ENCODE measurements at places on chromosomes 7 and 10.

GRCh38 chr7:19116121-19117090 is 1.0 kb downstream of the TWIST1 start:
- no peak for DNase-seq

GRCh38 chr7:98420966-98421612 is 20.2 kb upstream of the BAIAP2L1 start:
- peak; percentile 31 for DNase-seq

GRCh38 chr10:28470873-28471651 is 61.9 kb upstream of the WAC start:
- DNase-seq: no peak

DNA sequence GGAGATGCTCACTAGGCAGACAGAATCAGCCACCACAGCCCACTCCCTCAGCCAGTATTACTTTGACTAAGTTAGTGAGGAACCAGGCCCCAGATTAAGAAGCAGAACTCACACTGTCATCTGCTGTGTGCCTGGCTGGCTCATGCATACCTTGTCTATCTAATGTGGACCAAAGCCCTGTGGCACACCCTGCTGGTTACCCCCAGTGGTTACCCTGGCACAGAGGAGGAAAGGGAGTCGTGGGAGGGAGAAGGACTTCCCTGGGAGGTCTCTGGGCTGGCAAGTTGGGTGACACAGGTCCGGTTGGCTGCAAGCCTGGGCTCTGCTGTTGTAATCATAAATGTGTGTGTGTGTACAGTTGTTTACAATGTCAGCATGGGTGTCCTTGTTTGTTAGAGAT is 7.5 kb upstream of the SH2D4B start:
- DNase-seq: peak; percentile 22

- no peak for DNase-seq
Measured at GRCh38 chr7:17212188-17212587, 86.3 kb upstream of the AHR start.

GRCh38 chr7:76056241-76056640 is 8.3 kb downstream of the MDH2 start:
- no peak for DNase-seq

DNA sequence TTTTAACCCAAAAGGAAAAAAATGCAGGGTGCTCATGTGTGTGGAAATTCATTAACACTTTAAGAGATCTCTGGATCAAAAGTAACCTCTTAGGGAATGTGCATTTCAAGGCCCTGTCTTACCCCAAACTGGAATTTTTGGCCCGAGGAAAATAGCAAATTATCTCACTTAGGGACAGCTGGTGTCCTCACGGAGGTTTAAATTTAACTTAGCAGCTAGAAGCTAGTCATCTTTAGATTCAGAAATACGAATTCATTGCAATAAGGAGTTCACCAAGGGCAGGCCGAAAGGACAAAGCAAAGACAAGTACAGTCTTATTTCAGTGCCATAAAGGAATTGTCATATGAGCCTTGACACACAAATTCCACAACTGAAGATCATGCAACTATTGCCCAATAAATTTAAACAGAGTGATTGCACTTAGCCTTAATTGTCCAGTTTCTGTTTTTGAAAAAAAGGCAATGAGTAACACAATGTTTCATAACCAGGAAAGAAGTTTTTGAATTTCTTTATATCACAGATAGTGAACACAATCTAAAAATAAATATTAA is 22.4 kb upstream of the SEMA3C start:
- no peak for DNase-seq

GRCh38 chr7:7051206-7051877 is 131.0 kb upstream of the C1GALT1 start:
- DNase-seq: no peak

- DNase-seq: no peak
Measured at GRCh38 chr10:54585572-54585971, 215.5 kb downstream of the PCDH15 start.

GRCh38 chr10:15472431-15473395 is 101.6 kb upstream of the FAM171A1 start:
- DNase-seq: no peak

DNA sequence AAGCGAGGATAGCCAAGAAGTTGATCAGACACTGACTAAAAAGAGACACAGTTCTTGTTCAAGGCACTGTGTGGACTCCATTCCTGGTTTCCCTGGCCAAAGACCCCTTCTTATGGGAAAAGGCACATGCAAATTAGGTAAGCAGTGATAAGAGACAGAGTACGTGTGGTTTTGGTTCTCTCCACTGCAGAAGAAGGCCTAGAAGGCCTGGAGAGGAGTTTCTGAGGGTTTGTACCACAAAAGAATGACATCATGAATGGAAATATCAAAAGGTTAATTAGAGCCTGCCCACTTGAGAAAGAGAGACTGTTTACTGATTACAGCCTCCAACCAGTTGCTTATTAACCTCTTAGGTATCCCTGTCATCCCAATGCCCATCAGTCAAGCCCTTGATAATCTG is 137.5 kb downstream of the ZNF365 start:
- DNase-seq: no peak

DNA sequence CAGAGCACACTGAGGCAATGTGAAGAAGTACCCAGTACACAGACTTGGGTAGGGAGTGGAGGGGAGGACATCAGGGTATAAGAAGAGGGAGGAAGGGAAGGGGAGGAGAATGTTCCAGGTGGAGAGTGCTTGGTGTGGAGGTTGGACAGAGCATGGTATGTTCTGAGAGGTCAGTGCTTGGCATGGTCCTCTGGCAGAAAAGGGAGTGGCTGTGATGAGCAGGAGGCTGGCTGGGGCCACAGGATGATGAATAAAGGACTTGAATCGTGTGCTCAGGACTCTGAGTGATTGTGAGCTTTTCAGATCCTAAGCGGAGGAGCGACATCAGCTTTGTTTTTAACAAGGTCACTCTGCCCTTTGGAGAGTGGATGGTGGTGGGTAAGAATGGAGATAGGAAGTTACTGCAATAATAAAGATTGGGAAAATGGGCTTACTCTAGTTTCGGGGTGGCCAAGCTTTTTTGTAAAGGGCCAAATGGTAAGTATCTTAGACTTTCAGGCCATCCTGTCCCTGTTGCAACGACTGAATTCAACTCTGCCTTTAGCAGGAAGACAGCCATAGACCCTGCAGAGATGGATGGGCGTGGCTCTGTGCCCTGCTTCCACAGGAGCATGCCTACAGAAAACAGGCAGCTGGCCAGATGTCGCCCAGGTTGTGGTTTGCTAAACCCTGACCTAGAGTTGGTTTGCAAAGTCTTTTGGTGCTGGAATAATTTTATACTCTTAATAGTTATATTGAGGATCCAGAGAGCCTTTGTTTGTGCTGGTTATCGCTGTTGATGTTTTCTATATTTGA is 8.4 kb downstream of the PPP2R2D start:
- no peak for DNase-seq

DNA sequence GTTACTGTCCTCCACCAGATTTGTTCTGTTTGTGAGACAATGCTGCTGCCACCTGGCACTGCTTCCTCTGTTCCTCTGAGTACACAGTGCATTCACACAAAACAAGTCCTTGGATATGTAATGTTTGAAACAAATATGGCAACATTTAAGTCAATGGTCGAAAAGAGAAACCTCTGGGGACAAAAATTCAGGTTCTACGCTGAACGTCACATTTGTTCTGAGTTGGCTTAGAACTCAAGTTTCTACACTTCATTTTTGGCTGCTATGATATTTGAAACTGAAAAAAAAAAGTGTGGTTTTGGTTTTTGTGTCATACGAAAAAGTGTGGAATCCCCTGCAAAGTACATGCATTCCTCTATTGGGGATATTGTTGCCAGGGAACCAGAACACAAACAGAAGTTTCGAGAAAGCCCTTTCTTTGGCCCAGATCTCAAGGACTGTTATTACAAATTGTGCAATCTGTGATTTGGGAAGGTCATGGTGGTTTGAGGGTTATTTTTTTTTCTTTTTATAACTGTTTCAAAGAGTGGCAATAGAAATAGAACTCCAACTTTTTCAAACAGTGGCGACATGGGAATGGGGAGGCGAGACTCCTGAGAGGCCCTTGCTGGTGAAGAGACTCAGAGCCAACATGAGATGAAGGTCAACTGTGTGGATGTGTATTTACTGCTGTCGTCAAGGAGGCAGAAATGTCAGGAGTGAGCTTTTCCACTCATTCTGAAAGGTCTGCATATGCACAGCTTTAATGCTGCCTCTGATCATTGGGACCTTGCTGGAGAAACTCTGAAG is 127.5 kb downstream of the CUBN start:
- peak; percentile 75 for DNase-seq

DNA sequence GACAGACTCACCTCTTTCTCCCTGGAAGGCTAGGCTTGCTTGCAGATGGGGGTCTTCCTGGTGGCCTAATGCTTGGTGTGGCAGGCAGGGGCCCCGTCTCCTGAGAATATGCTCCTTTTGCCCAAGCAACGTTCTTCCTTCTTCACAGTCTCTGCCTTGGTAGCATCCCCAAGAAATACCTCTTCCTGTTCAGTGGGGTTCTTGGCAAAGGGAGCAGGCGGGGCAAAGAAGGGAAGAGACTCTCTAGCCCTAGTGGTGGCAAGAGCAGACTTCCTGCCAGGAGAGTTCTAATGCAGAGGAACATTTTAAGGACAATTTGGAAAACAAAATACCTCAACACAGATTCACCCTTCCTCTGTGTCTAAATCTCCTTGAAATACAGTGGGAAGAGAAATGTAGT is at the start of gene CLEC5A:
CLEC5A (minus strand) TSS at position 179 of the 400 bp plus-strand sequence. CDS start 682 bp downstream, outside the sequence.
- DNase-seq: no peak

DNA sequence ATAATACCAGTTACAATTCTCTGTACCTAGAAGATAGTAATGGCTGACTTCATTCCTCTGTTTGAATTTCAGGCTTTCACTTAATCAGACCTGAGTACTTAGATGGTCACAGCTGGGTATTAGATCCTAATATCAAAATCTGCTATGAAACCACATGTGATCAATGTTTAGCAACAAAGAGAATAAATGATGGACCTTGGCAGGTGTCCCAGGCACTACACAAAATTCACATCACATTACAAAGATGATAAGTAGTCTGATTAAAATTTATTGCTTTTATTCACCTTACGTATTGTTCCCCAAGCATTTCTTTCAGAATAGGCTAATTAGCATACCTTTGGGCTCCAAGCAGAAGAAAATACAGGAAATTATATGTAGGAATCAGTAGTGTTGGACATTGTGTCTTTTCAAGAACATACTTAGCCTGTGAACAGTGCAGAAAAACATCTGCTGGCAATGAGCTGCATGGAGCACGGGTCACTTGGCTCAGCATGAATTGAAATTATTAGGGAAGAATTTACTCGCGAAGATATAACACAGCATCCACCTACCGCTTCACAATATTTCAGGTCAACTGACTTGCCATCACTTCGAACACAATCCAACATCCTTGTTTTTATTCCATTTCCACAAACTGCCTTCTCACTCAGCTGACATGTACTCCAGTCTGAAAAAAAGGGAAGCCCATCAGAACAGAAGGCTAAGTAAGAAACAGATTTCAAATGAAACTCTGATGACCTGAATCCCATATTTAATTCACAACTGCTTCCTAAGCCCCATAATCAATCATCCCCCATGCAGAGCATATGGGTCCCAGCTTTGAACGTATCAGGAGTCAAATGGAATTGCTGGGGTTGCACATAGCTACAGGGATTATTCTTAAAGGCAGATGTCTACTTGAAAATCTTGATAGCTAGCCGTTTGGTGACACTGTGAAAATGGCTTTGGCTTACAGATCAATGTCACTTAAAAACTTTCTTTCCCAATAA is 421.0 kb downstream of the THSD7A start:
- no peak for DNase-seq

GRCh38 chr10:132395704-132396493 is 1.1 kb upstream of the PWWP2B start:
- no peak for DNase-seq

- no peak for DNase-seq
Measured at GRCh38 chr7:167090-167855, 25.1 kb upstream of the FAM20C start.

DNA sequence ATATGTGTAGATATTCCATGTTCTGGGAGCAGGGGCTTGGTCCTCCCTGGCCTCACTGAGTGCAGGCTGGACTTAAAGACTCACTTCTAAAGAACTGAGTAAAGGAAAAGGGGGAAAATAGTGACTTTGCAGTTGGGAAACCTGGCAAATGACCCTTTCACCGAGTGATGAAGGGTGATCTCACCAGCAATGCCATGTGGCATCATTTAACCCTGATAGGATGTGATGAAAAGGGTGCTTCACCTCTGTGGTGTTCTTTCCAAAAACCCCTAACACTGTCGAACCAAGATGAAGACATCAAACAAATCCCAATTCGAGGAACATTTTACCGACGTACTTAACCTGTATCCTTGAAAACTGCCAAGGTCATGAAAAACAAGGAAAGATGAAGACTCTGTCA is 71.9 kb downstream of the AOAH start:
- DNase-seq: no peak

GRCh38 chr10:14265709-14266108 is 65.0 kb downstream of the FRMD4A start:
- no peak for DNase-seq

- no peak for DNase-seq
Measured at GRCh38 chr10:130206216-130206737, 70.1 kb downstream of the GLRX3 start.

DNA sequence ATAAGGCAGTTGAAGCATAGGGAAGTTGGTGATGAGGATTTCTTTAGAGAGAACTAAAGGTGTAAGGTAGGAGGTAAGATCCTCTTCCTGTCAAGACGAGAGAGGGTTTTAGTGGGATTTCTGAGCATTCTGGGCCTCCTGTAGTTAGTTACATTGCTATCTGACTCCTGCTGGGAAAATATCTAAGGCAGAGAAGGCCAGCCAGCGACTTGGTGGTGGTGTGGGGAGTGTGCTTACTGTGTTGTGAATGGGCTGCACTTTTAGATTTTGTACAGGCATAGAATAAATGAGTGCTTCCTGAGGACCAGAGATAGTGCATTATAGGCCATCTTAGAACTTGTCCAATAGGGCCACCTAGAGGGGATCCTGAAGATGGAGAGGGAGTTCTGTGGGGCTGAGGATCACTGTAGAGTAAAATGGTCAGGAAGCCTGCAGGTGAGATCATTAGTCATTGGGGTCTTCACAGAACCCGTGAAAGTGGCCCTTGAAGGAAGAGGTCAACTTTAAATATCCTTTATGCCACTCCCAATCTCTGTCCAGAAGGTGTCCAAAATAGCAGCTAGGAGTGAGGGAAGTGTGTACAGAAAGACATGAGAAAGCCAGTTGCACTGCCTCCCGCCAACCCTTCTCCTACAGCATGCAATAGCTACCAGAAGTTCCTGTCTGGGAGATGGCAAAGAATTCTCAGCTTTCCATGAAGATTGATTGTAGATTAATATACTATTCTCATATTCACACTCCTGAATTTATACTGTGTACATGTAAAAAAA is 266.6 kb downstream of the POLR1F start:
- DNase-seq: no peak
